ENCODE measurements at places on chromosomes 1 and 21. TPM values are rescaled to one million over a fixed set of nuclear protein-coding genes. Genes with fewer than 3 reads are reported as not detected.

Gene ST6GALNAC5
- 11.6 TPM for total RNA-seq

Gene SPRR2B
- total RNA-seq = not detected

Gene KRTAP11-1
- not detected for total RNA-seq

Gene GPR52
- 0.30 TPM for total RNA-seq

Gene AQP10
- total RNA-seq = not detected

Gene FCAMR
- total RNA-seq = not detected

Gene GNL2
- total RNA-seq = 170 TPM

Gene C1QC
- not detected for total RNA-seq

Gene CA14
- 75.4 TPM for total RNA-seq

Gene PFDN2
- total RNA-seq = 46.8 TPM

DNA sequence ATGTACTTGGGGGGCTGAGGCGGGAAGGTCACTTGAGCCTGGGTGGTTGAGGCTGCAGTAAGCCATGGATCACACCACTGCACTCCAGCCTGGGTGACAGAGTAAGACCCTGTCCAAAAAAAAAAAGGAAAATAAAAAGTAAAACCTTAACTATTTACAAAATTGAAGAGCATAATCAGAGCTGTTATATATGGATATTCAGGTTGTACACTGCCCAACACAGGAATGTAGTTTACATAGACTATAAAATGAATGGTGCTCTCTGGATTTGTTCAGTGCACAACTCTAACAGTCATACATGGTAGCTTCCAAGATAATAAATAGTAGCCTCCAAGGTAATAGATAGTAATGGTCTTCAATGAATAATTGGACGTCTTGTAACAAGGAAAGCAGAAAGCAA lies 22.6 kb upstream of the SRSF10 start:
- no peak for DNase-seq

DNA sequence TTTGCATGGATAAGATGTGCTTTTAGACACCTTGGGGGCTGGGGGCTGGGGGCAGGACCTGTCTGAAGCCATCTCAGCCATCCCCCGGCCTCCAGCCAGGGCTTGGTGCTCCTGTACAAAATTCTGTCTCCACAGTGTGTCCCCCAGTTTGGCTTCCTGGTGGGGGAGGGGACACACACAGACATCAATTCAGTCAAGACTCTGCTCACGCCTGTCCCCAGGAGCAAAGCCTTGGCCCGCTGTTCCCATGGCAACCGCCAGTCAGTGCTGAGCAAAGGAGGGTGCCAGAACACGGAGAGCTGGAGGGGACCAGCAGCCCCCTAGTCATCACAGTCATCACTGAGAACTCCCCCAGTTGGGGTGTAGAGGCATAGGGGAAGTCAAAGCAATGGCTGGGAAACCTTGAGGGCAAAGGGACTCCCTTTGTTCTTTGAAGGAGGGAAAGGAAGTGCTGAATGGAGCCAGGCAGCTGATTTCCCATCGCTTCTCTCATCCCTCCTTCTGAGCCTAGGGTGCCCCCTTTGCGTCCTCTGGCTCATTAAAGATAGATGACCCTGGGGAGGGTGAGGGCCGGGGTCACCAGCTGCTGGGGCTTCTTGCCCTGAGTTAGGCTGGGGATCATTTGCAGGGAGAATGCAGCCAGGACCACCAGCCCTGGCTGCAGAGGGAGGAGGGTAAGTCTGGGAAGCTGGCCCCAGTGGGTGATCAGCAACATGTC lies 134.9 kb upstream of the IPO9 start:
- DNase-seq = peak; percentile 73

DNA sequence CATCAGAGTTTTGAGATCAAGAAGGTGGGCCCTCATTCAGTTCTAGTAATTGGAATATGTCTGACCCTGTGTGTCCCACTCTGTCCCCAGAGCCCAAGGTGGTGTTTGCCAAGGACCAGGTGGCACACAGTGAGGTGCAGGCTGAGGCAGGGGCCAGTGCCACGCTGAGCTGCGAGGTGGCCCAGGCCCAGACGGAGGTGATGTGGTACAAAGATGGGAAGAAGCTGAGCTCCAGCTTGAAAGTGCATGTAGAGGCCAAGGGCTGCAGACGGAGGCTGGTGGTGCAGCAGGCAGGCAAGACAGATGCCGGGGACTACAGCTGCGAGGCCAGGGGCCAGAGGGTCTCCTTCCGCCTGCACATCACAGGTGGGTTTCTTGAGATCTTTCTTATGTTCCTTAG lies 35.2 kb downstream of the OBSCN start:
- DNase-seq = no peak

DNA sequence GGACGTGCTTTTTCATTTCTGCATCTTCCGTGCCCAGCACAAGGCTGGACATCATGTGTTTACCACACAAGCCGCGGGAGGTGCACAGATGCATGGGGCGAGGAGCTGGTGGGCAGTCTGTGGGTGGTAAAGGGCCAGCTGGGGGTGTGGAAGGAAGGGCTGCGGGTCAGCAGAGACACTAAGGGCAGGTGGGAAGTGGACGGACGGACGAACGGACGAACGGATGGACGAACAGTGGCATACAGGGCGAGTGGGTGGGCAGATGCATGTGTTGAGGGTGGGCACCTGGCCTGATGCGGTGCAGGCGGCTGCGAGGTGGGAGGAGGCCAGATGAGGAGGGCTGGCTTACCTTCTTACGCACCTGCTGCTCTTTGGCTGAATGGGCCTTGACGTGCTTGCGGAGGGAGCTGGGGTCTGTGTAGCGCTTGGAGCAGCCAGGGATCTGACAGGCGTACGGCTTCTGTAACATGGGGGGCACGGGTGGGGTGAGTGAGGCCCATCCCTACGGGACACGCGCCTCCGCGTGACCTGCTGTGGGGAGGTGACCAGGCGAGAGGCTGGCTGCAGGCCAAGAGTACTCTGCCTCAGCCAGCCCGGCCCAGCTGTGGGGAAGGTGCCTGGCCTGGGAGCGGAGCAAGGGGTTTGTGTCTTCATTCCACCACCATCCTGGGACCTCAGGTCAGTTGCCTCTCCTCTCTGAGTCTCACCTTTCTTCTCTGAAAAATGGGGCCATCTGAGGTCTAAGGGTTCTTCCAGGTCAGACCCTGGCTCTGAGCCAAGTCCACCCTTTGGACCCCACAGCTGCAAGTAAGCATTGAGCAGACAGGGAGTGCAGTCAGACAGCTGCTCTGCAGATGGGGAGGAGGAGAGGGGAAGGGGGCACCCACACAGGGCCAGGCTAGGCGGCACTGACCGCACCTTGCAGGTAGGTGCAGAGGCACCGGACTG lies 65.5 kb downstream of the DMRTB1 start:
- DNase-seq = peak; percentile 60

DNA sequence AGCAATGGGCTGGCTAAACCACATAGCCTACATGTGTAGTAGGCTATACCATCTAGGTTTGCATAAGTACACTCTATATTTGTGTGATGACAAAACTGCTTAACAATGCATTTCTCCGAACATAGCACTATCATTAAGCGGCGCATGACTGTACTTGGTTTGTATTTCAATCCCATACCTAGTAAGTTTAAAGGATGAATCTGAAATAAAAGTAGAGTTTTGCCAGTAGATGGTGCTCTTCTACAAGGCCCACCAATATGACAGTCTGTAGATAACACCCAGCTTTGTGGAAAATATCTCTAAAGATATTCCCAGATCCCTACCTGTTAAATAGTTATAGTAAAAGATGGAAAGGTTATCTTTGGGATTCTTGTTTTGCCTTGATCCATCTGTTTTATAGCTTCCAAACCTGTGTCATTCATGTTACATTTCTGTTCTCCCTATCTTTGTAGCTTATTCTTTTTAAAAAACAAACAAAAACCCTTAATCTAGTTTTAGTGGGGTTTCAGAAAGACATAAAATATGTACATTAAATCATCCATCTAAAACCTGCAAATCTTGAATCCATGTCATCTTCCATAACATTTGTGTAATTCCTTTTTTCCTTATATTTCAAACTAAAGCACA lies 33.9 kb upstream of the ASPM start:
- DNase-seq = no peak

DNA sequence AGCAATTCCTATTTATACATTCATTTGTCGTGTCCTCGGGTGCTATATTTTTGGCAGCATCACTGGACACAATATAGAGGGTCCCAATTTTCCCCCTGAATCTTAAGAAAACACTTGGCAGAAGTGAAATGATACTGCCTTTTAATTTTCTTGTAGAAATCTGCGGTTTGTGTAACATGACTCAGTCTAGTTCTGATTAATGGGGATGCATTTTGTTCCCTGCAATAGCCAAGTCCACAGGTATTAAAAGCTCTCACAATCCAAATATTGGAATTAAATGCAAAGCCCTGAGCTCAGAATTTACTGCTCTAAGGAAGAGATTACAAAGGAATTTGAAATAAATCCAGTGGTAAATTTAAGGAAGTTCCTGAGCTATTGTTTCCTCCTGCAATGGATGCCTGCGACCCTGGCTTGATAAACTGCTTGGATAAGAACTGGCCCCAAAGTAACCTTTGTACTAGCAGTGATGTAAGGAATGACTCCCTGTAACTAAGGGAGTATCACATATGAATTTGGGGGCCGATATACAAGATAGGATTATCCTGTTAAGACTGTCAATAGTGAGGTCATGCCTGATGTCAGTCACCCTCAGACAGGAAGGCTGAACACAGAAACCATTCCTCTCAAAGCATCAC lies 349.7 kb upstream of the C1orf87 start:
- no peak for DNase-seq

DNA sequence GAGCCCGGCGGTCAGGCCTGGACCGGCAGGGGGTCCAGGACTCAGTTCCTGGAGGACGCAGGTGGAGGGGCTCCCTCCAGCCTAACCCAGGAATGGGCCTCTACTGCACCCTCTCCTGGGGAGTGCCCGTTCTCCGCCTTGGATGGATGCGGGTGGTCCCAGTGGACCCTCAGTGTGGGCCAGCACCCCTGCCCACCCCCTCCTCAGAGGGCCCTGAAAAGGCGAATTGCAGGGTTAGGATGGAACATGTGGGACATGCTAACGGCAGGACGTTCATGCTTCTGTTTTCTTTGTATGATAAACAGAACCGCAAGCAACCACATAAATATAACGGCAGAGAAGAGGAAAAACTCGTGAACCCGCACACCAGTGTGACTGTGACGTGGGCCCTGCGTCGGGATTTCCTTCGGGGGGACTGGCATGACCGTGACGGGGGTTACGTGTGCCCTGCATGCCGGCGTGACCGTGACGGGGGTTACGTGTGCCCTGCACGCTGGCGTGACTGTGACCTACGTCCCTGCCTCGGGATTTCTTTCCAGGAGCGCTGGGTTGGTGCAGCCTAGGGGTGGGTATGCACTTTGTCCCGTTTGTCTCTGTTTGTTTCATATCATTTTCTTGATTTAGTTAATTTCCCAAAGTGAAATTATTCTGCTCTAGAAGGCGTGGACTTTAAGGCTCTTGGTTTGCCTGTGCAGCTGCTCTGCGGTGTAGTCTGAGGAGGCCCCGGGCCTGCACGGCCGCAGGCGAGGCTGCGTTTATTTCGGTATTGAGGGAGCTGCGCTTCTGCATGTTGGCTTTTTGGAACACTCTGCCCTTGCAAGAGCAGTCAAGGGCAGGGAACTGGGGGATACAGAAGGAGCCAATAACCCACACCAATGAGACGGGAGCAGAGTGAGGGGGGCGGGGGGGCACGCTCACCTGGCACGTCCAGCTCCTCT lies 3.1 kb downstream of the FTCD start:
- DNase-seq = no peak

DNA sequence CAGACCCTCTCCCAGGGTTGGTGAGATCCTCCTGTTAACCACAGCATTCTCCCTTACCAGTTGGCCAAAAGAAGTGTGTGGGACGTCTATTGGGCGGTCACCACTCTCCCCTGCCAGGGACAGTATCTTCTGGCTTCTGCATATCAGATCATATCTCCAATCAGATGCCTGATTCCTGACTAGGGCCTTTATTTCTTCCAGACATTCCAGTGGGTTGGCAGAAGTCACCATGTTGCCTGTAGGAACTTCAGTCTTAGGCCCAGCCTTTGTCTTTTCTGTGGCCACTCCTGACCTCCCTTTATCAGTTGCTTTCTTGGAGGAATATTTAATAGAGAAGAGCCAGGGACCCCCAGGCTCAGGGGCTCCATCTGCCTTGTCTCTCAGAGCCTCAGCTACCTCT lies 130.4 kb upstream of the F3 start:
- DNase-seq = no peak

DNA sequence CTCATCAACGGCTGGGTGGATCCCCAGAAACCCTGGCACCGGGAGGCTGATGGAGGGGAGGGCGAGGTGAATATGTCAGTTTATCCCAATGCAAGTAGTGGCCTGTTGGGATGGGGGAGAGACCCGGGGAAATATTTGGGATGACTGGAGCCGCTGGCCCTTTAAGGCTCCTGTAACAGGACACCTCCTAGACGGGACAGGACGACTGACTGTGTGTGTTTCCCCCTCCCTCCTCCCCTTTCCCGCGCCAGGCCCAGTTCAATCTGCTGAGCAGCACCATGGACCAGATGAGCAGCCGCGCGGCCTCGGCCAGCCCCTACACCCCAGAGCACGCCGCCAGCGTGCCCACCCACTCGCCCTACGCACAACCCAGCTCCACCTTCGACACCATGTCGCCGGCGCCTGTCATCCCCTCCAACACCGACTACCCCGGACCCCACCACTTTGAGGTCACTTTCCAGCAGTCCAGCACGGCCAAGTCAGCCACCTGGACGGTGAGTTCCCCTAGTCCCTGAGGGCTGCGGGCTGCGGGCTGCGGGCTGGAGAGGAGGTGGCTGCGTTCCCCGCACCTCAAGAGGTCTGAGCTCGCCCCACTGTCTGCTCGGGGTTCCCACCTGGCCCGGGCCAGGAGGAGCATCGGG lies 44.8 kb upstream of the CCDC27 start:
- peak; percentile 95 for DNase-seq

- peak; percentile 75 for DNase-seq
Measured at GRCh38 chr1:168135921-168136708, 615 bp downstream of the GPR161 start.

DNA sequence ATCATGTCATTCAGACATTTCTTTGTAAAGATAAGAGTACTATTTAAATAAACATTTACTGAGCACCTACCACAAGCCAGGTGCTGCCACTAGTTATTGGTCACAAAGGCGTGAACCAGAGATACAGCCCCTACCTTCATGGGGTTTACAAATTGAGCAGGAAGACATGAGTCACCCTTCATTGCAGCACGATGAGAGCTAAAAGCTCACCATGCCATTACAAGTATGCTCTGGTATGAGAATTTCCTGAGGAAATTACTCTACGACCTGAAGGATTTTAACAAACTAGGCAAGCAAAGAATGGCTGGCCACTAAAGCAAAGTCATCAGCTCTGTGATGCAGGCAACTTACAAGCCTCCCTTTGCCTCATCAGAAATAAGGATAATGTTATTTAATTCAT lies 346.8 kb downstream of the BRINP2 start:
- no peak for DNase-seq

GRCh38 chr21:28229814-28230213 lies 762.9 kb downstream of the LTN1 start:
- DNase-seq = no peak

- no peak for DNase-seq
Measured at GRCh38 chr1:41647221-41648135, 163.0 kb upstream of the EDN2 start.

- DNase-seq = no peak
Measured at GRCh38 chr21:42061986-42062235, 9.2 kb upstream of the UMODL1 start.

GRCh38 chr1:220431554-220432239 lies 96.2 kb upstream of the MARK1 start:
- no peak for DNase-seq

Measured in H7 (cell line).